Activated naive CD4-positive, alpha-beta T cell treated with anti-CD3 and anti-CD28 coated beads, Interleukin-2, amount 50 U/mL, for 72 hours (primary cell): ENCODE measurements at places on chromosomes 12 and 14. TPM values are rescaled to one million over a fixed set of nuclear protein-coding genes. Genes with fewer than 3 reads are reported as not detected.

CD4 gene
- total RNA-seq, result 165 TPM

HOXC12 gene
- total RNA-seq, result not detected

DNA sequence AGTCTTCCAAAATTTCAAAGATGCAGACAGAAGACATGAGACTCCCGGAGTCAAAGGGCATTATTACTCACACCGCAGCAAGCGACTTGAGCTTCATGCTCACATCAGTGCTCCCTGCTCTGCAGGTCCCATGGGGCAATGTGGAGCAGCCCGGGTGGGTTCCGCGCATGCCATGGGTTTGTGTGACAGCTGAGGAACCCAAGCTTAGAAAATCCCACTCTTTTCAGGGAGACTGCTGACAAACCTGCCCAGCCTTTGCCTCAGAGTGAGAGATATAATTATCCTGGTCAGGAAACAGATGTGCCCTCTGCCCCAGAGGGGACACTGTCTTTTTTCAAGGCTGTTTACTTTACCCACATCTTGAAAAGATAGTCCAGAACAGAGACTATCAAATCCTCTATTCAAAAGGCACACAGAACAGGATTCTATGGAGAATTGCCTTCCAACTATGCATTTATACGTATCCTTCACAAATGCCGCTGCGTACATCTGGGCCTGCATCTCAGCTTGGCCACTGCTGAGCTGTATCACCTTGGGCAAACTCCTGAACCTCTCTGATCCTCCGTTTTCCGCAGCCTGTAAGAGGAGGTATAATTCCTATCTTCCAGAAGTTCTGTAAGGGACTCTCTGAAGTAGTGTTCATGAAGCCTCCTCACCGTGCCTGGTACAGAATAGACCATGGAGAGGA, 16.0 kb downstream of the C14orf132 start:
- DNase-seq, result no peak

GRCh38 chr12:7609495-7609894, 56.2 kb downstream of the APOBEC1 start:
- no peak for DNase-seq

GRCh38 chr12:45933504-45933903, 56.9 kb downstream of the SCAF11 start:
- no peak for DNase-seq
